ENCODE measurements at places on chromosomes 11 and 22.
A peak's percentile ranks its signal among the peaks of the same experiment; 100 is the strongest.

DNA sequence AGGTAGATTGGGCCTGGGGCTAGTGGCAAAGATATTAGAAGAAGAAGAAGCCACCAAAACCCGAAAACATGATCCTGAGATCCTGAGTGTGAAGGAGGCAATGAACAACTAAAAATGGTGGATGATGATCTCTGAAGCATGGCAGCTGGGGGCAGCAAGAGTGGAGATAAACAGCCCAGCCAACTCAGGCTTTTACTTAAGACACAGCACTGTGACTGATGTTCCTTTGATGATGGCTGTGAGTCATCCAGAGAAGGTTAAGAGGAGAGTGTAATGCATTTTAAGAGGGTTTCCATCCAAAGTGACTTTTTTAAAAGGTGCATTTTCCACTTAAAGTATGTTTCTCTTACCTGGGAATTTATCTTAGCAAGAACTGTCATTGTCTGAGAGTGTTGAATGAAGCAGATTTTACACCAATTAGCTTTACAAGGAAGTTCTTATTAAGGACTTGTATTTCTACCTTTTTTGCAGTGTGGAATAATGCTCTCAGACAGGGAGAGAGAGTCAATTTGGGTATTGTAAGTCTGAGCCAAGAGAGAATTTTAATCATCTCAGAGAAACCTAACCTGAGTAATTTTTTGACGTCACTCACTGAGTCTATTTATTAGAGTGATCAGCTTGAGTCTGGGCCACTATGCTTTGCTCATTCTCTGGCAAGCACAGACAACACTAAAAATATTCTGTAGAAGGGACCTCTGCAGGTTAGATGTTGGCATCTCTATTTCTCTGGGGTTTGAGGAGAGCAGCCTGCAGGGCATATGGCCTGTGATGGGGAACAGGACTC lies 14.1 kb upstream of the CALCB start:
- DNase-seq = no peak

DNA sequence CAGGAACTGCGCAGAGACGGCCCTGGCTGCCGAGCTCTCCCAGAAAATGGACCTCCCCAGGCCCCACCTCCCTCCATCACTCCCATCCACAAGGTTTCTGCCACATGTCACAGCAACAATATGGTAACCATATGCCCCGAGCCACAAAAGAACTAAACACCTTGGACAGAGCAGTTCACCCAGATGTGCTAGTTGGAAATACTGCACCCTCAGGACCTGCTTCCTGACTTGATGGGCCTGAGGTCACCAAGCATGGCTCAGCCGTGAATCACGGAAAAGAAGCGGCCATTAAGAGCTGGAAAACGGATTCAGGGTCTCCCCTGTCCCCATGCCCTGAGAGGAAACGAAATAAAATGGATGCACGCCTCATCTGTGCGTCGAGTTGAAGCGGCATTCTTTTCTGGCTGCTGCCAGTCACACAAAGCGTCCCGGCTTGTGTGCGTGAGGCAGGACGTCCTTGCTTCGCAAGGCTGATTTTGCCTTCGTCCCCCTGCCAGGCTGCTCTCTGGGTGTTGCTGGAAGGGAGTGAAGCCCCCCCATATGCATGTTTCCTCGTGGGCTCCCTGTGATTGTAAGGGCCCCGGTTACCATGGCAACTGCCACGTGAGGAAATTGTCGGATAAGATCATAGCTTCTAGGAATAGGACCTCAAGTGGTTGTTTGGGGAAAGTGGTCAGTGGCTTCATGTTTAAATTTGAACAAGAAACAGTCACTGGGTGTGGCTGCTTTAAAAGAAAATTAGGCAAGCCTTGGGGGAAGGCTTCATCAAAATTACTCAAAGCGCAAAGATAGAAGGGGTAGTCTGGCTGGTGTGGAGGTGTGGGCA lies 51.7 kb downstream of the FLI1 start:
- DNase-seq = no peak

DNA sequence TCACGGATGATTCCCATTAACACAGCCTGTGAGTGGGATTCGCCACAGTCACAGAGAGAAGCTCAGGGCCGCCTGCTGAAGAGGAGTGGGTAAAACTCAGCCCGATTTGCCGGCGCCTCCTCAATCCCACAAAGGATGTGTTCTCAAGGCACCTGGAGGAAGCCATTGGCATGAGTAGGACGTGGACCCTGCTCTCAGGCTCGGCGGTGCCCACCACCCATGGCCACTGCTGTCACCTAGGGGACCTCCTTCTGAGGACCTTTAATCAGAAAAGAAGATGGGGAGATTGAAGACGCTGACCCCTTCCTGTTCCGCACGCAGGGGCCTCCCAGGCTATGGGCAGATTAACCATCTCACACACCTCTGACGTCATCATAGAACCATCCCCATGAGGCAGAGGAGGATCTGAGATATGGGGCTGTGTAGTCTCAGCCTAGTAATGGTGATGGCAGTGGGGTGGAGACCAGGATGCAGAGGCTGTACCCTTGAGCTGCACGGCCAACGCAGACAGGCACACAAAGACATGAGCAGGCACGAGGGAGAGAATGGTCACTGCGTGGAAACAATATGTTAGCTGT lies 571.8 kb downstream of the BRD1 start:
- no peak for DNase-seq

- DNase-seq = no peak
Observed at GRCh38 chr11:121479698-121480238, 27.0 kb upstream of the SORL1-AS1 start.

DNA sequence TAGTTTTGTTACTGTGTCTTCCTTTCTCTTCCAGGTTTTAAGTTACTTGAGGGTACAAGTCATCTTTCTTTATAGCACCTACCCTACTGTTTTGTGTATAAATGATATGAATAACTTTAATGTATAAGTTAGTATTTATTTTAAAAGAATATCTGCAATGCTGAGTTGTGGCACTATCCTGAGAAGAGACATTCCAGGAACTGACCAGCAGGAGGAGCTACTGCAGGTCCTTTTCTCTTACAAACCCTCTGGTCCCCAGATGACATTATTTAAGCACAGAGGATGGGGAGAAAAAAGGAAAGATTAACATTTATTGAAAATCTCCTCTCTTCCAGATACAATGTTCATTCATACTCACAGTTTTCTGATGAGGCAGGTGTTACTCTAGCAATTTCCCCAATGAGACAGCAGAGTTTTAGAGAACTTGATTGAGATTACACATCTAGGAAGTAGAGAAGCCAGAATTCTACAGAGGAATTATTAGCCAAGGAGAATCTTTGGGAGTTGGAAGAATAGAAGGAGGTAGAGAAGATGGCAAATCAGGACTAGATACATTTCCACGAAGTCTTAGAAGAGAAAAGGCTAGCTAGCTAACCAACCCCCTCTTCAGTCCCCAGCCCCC lies 541.2 kb upstream of the API5 start:
- DNase-seq = peak; percentile 4

GRCh38 chr11:123429336-123429735 lies 733 bp upstream of the GRAMD1B start:
- DNase-seq = no peak

- DNase-seq = no peak
Observed at GRCh38 chr11:134334796-134335571, 3.2 kb downstream of the GLB1L2 start.

DNA sequence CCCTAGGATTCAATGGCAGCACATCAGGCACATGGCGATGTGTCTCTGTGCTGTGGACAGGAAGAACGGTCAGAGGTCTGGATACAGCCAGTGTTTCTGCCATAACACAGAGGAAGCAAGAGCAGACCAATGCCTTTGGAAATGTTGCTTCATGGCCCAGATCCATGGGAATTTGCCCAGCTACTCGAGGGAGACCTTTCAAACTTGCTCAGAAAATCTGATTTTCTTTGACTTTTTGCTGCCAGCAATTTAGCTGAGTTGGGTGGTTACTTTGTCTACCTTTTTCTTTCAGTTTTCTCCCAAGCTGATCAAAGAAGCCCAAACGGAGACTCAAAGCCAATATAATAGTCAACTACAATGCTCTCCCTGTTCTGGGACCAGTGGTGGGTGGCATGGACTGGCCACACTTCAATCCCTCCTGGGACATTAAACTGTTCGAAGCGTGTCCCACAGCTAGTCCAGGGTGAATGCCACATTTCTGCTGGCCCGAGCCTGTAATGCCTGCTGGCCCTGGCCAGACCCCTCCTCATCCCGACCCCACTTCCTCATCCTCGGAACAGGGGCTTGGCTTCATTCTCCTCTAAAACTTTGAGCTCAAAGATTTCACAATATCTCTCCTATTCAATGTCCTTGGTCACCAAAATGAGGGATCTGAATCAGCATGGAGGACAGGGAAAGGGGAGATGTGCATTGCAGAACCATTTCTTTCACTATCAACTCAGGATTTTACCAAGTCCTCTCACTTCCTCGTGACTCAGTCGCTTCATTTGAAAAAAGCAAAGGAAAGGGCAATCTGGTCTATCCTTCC lies 93.3 kb downstream of the ABTB2 start:
- DNase-seq = no peak

Measured in NCI-H1048 (cell line).